ENCODE measurements at places on chromosomes 3 and 15.

DNA sequence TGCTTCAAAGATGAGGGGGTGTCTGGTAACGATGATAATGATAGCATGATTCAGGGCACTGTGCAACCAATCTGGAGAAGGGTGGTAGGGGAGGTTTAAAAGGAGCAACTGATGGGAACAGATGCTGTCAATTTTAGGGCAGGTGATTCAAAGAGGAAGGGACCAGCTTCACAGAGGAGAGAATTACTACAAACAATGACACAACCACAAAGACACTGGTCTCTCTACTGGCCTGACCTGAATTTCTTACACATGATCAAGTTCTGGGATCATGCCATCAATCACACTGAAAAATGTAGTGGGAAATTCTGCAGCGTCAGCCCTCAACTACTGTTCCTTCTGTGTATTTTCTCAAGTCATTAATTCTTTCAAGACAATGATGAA lies 2.6 kb upstream of the CDV3 start:
- DNase-seq, result no peak

GRCh38 chr3:10002951-10003350 lies 16.3 kb upstream of the EMC3 start:
- no peak for DNase-seq

GRCh38 chr15:32838338-32838737 lies 120.5 kb downstream of the GREM1 start:
- peak; percentile 21 for DNase-seq

DNA sequence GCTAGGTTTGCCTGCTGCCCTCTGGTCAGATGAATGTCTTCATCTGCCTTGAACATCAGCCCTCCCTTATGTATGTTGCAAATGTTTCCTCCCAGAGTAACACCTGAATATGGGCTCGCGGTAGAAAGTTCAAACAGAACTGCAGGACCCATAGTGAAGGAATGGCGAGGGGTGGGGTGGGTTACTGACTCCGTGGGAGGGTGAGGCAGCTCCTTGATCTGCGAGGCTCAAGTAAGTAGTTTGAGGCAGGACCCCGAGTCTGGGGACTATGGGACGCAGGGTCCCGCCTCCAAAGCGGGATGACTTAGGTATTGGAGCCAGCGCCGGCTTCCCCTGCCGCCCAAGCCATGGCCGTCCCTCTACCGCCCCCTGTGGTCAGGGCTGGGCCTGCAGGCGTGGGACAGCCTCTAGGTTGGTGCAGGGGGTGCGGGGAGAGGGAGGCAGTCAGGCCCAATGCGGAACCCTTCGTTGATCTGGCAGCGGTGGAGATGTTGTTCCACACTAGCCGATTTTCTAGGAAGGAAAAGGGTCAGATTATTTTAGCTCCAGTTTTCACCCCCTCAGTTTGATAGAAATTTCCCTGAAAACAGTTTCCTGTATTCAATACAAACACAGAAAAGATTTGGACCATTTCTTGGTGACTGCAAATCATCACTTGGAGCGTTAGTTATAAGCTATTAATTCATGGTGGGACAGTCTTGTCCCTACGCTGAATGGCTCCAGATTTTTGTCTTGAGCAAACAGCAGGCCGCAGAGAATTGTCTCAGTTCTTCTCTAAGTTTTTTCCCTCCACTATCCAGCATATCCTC lies 72.3 kb downstream of the CORO2B start:
- DNase-seq, result no peak

GRCh38 chr15:43316971-43317346 lies 13.4 kb downstream of the LCMT2 start:
- DNase-seq, result no peak

GRCh38 chr15:65305150-65305758 lies 777 bp downstream of the RNU5B-1 start:
- DNase-seq, result no peak

GRCh38 chr15:95296643-95297042 lies 1033.9 kb upstream of the NR2F2 start:
- no peak for DNase-seq

DNA sequence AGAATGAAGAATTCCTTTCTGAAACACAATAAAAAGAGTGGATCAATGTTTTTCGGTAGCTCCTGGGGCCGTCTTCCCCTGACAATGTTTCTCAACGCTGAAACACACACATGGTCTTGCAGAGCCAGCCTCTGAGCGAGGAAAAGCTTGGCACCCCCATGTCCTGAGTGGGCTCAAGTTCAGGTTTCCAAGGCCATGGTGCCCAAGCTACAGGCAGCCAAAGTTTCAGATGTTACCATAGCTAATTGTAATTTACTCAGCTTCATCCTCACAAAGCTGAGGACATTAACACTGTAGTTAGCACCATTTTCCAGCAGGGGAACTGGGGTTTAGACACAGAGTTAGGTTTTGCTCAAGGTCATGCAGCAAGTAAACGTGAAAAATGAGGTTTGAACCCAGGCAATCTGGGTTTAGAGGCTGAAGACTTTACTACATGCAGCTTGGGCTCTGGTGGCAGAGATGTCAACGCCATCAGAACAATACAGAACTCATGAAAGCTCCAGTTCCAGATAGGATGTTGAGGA lies 199.1 kb downstream of the TJP1 start:
- DNase-seq, result no peak

- no peak for DNase-seq
Observed at GRCh38 chr15:69852482-69852881, 245.2 kb downstream of the TLE3 start.

- no peak for DNase-seq
Observed at GRCh38 chr3:186411994-186412393, 50.0 kb upstream of the DGKG start.

- DNase-seq, result no peak
Observed at GRCh38 chr15:66941791-66942190, 123.6 kb upstream of the SMAD3 start.

- peak; percentile 70 for DNase-seq
Observed at GRCh38 chr3:11059090-11059798, 66.7 kb downstream of the SLC6A1 start.

DNA sequence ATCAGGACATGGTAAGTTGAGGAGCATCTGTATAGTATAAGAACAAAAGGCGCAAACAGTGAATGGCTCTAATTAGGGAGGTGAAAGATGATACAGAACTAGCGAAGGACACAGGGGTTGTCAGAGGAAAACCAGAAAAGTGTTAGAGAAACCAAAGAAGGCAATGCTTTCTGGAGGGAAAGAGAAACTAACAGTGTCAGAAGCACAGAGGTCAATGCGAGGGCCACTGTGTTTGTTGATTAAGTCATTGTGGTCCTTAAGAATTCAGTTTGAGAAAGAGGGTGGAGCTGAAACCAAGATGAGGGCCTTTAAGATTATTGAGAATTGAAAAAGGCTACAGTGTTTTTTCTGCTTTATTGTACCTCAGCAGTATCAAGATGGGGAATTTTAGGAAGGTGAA lies 28.8 kb downstream of the ATG7 start:
- no peak for DNase-seq

- no peak for DNase-seq
Observed at GRCh38 chr15:59439576-59439975, 1.6 kb downstream of the FAM81A start.

DNA sequence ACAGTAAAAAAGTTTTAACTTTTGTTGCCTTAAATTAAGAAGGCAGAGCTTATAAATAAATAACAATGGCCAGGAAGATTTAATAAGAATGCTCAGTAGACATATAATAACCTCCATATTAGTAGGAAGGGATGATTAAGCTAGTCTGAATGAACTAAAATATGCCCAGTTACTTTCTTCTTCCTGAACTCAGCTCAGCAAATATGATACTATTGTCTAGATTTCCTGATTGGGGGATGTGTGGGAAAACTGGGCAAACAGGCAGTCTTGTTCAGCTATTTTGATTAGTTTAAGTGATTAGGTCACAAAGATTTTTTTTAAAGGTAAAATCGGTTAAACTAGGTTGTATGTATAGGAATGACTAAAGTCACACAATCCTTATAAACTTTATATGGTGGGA lies 167.2 kb upstream of the SLC2A2 start:
- DNase-seq, result no peak

DNA sequence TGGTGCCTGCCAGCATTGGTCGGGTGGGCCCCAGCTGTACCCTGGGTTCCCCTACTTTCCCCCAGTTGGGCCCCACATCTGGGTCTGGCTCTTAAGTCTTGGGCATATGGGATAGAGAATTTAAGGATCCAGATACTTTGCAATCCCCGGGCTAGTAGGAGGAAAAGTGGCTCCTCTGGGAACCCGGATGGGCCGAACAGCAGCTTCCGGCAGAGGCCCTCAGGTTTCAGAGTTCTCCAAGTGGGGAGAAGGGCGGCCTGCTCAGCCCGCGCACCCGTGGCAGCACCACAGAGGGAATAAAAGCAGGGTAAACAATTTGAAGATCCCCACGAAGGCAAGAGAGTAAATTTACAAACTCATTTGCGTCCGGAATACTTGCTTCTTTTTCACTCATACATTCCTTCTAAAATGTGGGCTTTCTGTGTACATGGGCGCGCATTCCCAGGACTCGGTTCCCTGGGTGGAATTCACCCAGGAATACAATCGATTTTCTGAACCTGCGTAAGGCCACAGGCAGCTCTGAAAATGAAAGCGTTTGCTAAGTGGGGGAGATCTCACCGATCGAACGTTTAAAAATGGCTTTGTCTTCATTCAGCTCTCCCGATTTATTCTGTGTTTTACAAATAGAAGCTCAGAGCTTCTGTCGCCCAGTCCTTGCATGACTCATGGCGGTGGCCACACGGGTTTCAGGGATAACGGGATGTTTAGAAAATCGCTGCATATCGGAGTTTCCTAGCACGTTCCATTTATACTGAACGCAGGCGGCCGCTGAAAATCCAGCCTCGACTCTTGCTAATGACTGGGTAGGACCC lies 74.0 kb upstream of the POLG start:
- DNase-seq, result no peak

DNA sequence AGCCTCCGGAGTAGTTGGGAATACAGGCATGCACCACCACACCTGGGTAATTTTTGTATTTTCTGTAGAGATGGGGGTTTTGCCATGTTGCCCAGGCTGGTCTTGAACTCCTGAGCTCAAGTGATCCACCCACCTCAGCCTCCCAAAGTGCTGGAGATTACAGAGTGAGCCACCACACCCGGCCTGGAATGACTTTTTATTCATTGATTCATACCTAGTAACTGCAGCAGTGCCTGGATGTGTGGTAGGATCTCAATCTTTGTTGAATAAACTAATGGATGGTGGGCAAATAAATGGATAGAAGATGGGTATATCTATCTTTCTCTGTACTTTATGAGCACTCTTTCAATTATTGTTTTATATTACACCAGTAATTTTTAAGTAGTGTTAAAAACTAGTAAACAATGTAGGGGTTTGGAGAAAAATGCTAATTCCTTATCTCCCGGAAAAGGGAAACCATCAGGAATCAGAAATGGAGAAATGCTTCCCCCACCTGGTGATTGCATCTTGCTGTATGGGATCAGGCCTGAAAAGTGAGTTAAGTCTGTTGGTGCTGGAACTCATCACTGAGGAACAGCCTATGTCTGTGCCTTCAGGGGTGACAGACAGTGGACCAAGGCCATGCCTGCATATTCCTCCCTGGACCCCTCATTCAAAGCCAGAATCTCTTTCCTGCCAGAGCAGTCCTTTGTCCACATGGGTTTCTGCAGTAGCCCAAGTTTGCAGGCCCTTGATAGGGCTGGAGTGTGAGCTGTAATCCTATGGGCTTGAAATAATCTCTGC lies 161.0 kb upstream of the CTDSPL start:
- DNase-seq, result no peak

- no peak for DNase-seq
Observed at GRCh38 chr15:81032818-81033217, 32.1 kb downstream of the TLNRD1 start.

Measured in hippocampal formation (tissue), 2 donors.